ENCODE measurements at places on chromosomes 4 and X. TPM values are rescaled to one million over a fixed set of nuclear protein-coding genes. Genes with fewer than 3 reads are reported as not detected.

DNA sequence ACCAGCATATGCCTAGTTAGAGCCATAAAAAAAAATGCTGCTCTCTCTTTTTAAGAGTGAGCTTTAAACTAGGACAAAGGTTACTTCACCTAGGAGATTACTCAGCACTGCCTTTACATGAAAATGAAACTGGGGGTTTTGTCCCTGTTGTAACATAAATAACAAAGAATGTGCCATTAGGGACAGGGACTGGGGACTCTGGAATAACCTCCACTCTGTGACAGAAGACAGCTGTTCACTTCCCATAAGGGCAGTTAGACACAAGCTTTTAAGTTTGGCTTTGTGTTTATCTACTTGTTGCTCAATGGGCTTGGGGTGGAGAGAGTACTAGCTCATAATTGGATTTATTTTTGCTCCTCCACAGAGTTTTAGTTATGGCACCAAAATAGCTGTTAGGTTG is 11.9 kb downstream of the ENPEP start:
- no peak for DNase-seq

DNA sequence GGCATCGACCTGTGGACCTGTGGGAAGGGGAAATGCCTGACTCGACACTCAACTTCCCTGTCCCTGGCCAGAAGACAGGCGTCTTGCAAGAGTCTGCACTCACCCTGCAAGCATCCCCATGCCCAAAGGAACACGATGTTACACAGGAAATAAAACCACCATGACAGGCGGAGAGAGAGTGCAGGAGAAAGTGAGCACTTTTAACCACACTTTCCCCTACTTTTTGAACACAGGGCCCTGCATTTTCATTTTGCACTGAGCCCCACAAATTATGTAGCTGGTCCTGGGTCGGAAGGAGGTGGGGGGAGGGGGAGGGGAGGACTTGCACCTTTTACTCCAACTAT is 13.8 kb upstream of the MAN2B2 start:
- no peak for DNase-seq

DNA sequence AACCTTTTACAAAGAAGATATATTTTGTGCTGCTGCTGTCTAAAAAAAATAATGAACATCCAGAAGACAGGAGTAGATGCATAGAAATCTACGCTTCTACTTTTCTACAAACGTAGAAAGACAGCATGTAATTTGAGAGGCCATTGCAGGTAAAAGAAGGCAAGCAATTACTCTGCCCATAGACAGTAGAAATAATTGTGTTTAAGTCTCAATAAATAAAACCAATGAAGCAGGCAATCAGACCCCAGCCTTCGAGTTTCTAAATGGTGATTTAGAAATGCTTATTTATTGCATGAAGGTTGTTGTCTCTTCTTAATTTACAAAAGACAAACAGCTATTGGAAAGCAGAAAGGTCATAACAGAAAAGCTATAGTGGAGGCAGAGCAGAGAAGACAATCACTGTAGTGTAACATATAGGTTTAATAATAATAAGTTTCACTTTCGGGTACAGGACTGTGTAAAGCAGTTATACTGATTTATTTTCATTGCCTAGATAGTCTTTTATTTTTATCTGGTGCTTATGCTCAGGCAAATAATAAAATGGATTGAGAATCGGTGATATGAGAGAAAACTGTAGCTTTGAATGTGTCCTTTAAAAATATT is 123.0 kb upstream of the TACR3 start:
- DNase-seq, result no peak

GRCh38 chr4:91758487-91758886 is 545.3 kb upstream of the GRID2 start:
- DNase-seq, result no peak

Gene TMEM271
- polyA plus RNA-seq, result not detected

DNA sequence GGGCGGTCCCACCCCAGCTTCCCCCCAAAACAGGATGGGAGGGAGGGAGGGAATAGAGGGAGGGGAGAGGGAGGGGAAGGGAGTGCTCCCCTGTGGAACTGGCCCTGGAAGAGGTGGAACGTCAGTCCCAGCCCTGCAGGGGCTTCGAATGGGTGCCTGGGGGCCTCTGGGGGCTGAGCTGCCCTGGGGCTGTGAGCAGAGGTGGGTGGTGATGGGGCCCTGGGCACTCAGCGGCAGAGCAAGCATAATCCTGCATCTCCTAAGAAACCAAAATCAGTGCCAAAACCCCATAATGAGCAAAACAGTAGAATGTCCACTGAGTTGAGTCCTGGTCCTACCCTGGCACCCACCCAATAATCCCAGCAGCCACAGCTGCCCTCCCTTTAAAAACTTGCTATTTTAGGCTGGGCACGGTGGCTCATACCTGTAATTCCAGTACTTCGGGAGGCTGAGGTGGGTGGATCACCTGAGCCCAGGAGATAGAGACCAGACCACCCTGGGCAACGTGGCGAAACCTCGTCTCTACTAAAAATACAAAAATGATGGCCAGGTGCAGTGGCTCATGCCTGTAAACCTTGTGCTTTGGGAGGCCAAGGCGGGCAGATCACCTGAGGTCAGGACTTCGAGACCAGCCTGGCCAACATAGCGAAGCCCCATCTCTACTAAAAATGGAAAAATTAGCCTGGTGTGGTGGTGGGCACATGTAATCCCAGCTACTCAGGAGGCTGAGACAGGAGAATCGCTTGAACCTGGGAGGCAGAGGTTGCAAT is 11.1 kb downstream of the DOK7 start:
- no peak for DNase-seq

Gene STPG2
- polyA plus RNA-seq, result 0.68 TPM

Gene DTHD1
- polyA plus RNA-seq, result not detected
